Central memory CD4-positive, alpha-beta T cell (primary cell): ENCODE measurements at places on chromosomes 1 and 21.

- peak; percentile 87 for DNase-seq
Measured at GRCh38 chr1:113929750-113930498, 800 bp downstream of the HIPK1 start.

- no peak for DNase-seq
Measured at GRCh38 chr1:103517380-103518047, 8.0 kb upstream of the RNPC3 start.

- DNase-seq = no peak
Measured at GRCh38 chr1:225918280-225918679, 5.8 kb downstream of the PYCR2 start.

- no peak for DNase-seq
Measured at GRCh38 chr1:202367271-202367670, 18.8 kb downstream of the PPP1R12B start.

DNA sequence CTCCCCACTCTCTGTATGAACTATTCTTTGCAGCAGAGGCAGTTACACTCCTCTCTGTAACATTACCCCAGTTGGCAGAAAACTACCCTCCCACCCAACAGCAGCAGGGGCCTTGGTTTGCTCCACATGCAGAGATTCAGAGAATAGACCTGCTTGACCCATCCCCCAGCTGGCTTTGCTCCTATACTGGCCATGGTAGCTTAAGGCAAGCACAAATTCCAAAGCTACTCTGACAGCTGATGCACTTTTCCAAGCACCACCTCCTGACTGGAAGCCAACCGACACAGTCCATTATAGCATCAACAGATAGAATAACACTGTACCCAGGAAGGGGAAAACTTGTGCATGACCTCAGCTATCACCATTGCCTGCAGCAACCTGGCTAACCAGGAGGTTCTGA is 846.5 kb upstream of the NCAM2 start:
- DNase-seq = no peak

GRCh38 chr1:8456991-8457390 is 139.1 kb downstream of the SLC45A1 start:
- DNase-seq = no peak

DNA sequence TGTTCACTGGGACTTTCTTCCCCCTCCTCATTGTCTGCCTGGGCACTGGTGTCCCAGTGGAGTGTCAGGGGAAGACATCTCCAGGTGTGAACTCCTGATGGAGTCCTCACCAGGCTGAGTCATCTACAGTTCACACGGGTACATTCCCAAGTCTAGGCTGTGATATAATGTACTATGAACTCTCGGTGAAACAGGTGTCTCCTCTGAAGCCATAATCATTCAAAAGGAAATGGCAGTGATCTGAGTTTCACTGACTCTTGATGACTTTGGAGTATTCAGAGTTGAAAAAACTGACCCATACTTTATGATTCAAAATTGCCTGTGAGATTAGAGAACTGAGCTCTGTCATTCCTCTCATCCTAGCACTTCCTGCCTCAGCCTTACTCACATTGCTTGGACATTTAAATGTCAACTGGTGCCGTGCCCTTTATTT is 9.1 kb downstream of the LAMC2 start:
- no peak for DNase-seq

GRCh38 chr1:204623894-204624361 is 61.6 kb downstream of the LRRN2 start:
- DNase-seq = peak; percentile 3
